ENCODE measurements at places on chromosomes 6 and 20. TPM values are rescaled to one million over a fixed set of nuclear protein-coding genes. Genes with fewer than 3 reads are reported as not detected.

KCNQ2 gene
- 0.49 TPM for total RNA-seq

CD109 gene
- total RNA-seq = 36.4 TPM

MOXD1 gene
- 1.6 TPM for total RNA-seq

OR12D3 gene
- total RNA-seq = not detected

GPX5 gene
- total RNA-seq = not detected

LPA gene
- total RNA-seq = not detected

VIP gene
- not detected for total RNA-seq

All from A549 treated with RU486 at 1 μM for 4 hours (cell line).